ENCODE measurements at places on chromosomes 6 and 20. TPM values are rescaled to one million over a fixed set of nuclear protein-coding genes. Genes with fewer than 3 reads are reported as not detected.

DNA sequence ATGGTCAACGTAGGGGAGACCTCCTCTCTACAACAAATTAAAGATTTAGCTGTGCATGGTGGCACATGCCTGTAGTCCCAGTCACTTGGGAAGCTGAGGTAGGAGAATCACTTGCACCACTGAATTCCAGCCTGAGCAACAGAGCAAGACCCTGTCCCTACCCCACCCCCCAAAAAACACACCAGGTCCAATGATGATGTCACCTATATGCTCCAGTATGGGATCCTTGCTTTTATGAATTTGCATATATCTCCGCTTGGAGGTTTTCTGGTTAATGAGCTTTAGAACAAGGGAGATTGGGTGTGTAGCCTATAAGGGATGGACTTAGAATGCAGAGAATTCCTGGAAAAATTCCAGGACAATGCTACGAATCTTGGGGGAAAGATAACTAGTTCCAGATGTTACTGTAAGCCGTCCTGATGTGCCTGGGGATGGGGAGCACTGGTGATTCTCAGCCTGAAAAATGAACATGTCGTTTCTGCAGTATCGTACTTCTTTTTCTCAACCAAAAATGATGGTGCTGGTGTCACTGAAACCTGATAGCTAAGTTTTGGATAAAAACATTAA lies 61.1 kb downstream of the ZBTB2 start:
- no peak for DNase-seq

- no peak for DNase-seq
Measured at GRCh38 chr20:37475252-37475651, 45.8 kb upstream of the NNAT start.

- no peak for DNase-seq
Measured at GRCh38 chr6:56370127-56370540, 122.8 kb upstream of the COL21A1 start.

DNA sequence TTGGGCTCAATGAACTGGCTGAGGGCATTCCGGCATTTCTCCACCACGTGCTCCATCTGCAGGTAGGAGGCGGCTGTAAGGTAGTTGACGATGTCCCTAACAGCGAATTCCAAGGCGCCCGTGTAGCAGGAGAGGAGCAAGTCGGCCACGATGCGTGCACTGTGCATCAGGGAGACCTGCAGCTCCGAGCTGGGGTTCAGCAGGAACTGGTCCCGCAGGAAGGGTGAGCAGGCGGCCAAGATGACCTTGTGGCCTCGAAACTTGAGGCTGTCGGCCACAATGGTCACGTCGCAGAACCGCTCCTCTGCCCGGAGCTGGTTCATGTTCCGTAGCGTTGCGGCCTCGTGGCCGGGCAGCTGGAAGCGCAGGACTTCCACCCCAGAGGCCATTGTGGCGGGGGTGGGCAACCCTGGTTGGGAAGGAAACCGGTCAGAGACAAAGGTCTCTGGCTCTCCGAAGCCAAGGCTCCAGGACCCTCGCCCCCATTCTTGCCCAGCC lies 920 bp downstream of the ZBTB12 start:
- DNase-seq: peak; percentile 61

GRCh38 chr20:34997131-34997561 lies 41.5 kb downstream of the MYH7B start:
- DNase-seq: peak; percentile 64

DNA sequence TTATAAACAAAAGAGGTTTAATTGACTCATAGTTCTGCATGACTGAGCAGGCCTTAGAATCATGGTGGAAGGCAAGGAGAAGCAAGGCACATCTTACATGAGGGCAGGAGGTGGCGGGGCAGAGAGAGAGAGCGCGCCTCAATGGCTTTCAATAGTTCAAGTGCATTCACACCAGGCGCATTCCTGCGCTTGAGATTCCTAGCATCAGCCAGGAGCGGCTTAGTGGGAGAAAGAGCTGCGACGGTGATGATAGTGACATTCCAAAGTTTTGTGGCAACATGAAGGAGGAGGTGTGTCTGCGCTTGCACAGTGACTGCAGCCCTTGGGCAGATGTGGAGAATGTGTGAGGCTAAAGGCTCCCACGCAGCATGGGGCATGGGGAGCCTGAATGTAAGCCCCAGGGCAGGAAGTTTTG lies 25.0 kb upstream of the EMILIN3 start:
- DNase-seq: no peak

DNA sequence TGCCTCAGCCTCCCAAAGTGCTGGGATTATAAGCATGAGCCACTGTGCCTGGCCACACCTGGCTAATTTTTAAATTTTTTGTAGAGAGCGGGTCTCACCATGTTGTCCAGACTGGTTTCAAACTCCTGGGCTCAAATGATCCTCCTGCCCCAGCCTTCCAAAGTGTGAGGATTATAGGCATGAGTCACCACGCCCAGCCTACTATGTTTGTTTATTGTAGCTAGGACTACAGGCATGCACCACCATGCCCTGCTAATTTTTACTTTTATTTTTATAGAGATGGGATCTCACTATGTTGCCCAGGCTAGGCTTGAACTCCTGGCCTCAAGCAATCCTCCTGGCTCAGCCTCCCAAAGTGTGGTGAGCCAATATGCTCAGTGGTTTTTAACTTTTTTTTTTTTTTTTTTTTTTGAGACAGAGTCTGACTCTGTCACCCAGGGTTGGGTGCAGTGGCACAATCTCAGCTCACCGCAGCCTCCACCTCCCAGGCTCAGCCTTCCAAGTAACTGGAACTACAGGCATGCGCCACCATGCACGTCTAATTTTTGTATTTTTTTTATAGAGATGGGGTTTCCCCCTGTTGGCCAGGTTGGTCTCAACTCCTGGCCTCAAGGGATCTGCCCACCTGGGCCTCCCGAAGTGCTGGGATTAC lies 12.0 kb upstream of the DDX43 start:
- DNase-seq: no peak

GRCh38 chr20:4226330-4227084 lies 211.1 kb upstream of the RNF24 start:
- no peak for DNase-seq

DNA sequence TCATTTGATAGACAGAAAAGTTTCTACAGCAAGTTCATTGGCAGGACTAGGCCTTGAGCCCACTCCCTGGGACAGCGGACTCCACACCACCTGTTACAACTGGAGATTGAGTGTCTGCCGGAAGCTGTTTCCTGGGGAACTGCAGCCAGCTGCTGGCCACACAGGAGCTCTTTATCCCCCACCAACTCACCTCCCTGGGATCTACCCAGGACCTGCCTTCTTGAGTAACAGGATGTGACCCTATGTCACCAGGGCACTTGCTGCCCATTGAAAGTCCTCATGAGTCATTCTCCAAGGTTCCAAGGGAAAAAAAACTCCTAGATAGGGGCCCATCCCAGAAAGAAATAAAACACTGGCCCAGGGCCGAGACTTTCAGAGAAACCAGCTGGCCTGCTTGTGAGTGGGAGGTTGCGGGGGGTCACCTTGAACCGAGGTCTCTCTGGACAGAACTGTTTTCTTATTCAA lies 37.4 kb upstream of the SLC9A8 start:
- DNase-seq: no peak

GRCh38 chr6:80211286-80211685 lies 104.8 kb downstream of the BCKDHB start:
- no peak for DNase-seq

DNA sequence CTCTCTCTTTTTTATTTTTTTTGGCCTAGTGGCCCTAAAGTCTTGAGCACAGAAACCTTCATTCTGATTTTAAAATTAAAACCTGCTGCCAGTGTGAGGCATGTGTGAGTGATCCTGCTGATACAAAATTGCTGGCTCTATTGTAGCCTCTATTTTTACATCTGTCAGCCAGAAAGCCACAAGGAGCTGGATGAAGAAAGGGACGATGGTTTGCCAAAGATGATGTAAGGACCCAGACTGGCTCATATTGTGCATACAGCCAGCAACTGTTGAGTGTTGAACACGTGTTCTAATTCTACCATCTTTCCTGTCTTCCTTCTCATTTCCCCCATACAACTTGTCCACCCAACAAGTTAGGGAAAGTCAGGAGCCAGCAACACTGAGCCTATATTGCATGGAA lies 40.8 kb upstream of the ATXN1 start:
- no peak for DNase-seq

DNA sequence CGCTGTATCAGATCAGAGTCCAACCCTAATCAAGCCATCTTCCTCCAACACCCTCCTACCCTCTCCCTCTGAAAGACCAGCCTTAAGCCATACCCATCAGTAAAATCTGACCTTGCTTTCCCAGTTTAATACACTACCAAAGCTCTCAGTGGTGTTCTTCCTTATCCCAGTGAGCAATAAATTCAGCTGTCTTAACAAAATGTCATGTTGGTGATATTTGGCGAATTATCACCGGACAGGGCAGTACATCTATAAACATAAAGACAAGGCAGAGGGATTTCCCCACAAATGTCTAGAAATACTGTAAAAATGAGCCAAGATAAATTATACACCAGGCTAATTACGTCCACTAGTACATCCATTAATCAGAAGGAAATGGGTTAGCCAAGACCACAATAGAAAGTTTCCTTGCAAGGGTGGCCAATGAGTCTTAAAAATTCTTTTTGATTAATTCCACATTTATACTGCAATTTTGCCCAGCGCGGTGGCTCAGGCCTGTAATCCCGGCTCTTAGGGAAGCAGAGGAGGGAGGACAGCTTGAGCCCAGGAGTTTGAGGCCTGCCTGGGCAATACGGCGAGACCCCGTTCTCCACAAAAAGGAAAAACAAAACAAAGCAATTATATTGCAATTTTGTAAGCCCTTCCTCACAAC lies 905 bp downstream of the RARS2 start:
- DNase-seq: peak; percentile 58

GRCh38 chr6:141048451-141048850 lies 1084.3 kb upstream of the GJE1 start:
- DNase-seq: no peak

DNA sequence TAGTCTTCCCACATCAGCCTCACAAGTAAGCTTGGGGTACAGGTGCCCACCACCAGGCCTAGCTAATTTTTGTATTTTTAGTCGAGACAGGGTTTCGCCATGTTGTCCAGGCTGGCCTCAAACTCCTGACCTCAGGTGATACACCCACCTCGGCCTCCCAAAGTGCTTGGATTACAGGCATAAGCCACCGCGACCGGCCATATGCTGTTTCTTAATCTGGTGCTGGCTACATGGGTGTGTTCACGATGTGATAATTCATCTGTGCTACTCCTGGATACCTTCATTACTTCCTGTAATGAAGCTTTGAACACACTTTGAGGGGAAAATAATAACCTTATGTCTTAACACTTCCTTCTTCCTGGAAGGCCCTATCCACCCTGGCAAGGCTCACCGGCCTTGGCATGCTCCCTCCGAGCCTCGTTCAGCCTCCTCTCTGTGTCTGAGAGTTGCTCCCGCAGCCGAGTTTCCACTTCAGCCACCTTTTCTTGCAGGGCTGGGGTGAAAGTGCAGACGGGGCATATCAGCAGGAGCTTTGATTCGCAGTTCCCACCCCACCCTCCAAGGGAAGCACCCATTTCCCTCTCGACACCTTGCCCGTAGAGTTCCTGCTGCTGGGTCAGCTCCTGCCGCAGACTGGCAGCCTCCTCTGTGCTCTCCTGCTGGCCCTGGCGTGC lies 5.6 kb upstream of the PSORS1C2 start:
- no peak for DNase-seq

GRCh38 chr6:168319279-168320111 lies at the start of gene DACT2:
Gene DACT2 (minus strand): TSS chr6:168319777. CDS start chr6:168319633, 144 bp downstream.
- DNase-seq: no peak

- DNase-seq: no peak
Measured at GRCh38 chr6:112005013-112005371, 48.9 kb upstream of the CCN6 start.

- DNase-seq: no peak
Measured at GRCh38 chr6:68108233-68108835, 526.7 kb upstream of the ADGRB3 start.

DNA sequence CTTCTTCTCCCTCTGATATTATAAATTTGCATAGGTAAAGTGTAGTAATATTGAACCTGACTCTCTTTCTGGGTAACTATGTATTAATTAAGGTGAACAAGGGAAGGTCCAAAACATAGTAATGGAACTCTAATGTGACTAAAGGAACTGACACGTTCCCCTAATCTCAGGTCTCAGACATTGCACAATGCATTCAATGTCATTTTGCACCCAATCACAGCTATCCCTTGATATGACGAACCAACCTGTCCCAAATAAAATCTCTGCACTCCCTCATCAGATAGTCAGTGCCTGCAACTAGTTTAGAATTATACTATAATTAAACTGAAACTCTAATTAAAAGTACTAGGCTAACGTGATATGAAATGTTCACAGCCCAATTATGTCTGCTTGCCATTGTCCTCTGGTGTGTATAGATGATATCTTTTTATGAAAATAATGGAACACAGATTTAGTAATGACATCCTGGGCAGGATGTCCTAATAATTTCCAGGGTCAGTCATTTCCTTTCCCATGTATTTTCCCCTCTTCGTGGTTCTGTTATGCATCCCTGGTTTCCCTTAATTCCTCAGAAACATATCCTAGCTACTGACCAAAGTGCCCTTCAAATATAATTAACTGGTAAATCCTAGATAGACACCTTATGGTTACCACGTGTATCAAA lies 36.8 kb downstream of the PTPRK start:
- DNase-seq: no peak

GRCh38 chr6:104473021-104473429 lies 386.7 kb downstream of the HACE1 start:
- no peak for DNase-seq

DNA sequence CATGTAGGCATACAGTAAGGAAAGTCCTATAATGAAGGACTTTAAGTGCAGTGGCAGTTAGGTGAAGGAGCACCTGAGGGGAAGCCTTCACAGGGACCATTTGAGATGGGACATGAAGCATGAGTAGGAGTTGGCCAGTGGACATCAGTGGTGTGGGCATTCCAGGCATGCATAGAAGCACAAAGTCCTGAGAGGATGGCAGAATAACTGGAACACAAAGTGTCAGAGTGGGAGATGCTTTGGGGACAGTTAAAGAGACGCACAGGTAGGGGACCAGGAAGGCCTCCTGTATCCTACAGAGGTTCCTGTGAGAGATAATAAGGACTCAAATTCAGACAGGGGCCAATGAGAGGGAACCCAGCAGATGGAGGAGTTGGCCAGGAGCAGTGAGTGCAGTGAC lies 26.4 kb upstream of the EFHC1 start:
- peak; percentile 71 for DNase-seq

- no peak for DNase-seq
Measured at GRCh38 chr20:48820649-48820973, 7.2 kb downstream of the PREX1 start.

GRCh38 chr6:148364056-148364824 lies 21.6 kb downstream of the SASH1 start:
- no peak for DNase-seq

GRCh38 chr6:16518265-16518664 lies 243.0 kb downstream of the ATXN1 start:
- no peak for DNase-seq

Gene TRAPPC3L
- total RNA-seq: not detected

Gene KCNK16
- total RNA-seq: not detected

Gene TMEM74B
- total RNA-seq: 1.9 TPM

Gene TNF
- 303 TPM for total RNA-seq

Gene C6orf15
- total RNA-seq: not detected

Gene HLA-F
- total RNA-seq: 270 TPM

Gene MEP1A
- not detected for total RNA-seq

Gene MUC22
- total RNA-seq: not detected

Gene GSTA2
- not detected for total RNA-seq
